Stimulated activated CD4-positive, alpha-beta T cell treated with anti-CD3 and anti-CD28 coated beads, Interleukin-1b, Interleukin-23, amount 100 ng/mL, for 24 hours (primary cell): ENCODE measurements at places on chromosomes 16 and 17.

DNA sequence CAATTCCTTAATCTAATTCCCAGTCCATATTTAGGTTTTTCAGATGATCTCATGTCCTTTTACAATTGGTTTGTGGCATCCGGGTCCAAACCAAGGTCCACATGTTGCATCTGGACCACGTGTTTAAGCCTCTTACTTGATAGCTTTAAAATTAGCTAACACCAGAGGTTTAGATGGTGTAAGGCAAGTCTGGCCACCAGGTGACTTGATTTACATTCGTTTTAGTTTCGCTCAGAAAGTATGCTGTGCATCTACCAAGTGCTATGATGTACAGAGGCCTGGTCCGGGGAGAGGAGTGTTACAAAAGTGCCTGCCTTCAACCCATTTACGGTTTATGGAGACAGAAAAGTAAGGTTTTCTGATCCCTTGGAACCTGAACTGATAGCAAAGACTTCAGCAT, 878 bp upstream of the DNAJA2 start:
- no peak for DNase-seq

DNA sequence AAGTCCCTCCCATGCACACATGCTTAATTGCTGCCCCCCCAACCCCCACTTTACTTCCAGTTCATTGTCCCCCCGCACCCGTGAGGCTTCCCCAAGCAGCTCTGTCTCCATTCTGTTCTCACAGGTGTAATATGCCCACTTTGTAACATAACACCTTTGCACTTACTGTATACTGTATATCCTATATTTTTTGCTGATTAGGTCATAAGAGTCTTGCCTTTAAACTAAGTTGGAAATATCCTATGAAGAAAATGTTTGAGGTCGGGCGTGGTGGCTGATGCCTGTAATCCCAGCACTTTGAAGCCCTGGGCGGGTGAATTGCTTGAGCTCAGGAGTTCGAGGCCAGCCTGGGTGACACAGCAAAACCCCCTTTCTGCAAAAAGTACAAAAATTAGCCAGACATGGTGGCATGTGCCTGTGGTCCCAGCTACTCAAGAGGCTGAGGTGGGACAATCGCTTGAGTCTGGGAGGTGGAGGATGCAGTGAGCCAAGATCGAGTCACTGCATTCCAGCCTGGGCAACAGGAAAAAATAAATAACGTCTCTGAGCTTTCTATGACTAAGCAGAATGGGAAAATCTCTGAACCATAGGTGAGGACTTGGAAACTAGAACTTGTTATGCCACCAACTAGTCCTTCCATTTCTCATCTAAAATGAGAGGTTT, 76.1 kb downstream of the TNRC6C start:
- DNase-seq = no peak

- no peak for DNase-seq
Observed at GRCh38 chr16:75169899-75170405, 21.6 kb downstream of the ZFP1 start.

DNA sequence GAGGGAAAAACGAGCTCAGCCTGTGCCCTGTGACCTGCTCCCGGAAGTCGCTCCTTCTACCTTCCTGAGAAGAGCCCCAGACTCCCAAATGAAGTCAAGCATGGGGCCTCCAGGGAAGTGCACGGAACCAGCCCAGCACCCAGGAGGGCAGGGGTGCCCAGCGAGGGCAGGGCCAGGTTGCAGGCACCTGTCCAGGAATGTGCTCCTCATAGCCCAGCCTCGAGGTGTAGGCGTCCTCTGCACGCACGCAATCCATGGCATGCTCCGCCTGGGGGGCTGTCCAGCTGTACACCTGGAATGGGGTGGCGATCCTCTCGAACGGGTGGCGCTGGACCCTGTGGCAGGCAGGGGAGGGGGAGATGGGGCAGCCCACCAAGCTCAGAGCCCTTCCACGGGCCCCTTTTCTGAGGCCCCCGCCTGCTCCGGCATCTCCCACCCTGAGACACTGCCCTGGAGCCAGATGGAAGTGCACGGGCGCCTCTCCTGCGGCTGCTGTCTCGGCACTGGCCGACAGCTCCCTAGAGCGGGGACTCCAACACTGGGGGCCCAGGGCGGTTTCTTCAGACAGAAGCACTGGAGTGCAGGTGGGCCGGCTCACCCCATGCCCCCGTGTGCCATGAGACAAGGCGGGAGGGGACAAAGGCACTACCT, 10.9 kb downstream of the CLUH start:
- DNase-seq = no peak

DNA sequence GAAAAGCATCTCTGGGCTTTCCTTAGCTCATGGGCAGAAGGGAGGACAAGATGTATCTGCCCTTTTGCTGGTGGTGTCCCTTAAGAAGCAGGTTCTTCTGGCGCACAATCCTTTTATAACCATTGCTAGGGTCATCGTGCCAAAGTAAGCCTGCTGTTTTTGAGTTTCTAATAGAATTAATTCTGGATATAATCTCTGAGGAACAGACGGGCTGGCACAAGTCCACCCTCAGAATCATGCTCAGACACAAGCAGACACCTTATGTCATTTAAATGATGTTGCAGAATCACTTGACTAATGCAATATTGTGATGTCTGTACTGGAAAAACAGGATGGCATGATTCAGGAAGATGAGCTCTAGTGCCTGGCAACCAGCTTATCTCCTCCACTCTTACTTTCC, 18.8 kb upstream of the MMD start:
- no peak for DNase-seq

- no peak for DNase-seq
Observed at GRCh38 chr16:53429221-53429943, 4.9 kb upstream of the RBL2 start.

GRCh38 chr16:89037261-89038152, 56.1 kb upstream of the ACSF3 start:
- no peak for DNase-seq

- no peak for DNase-seq
Observed at GRCh38 chr17:56973520-56973919, 4.4 kb upstream of the SCPEP1 start.

- DNase-seq = no peak
Observed at GRCh38 chr17:16882243-16882925, 89.5 kb downstream of the TNFRSF13B start.

GRCh38 chr17:38981636-38982035, 14.4 kb upstream of the FBXO47 start:
- DNase-seq = no peak

DNA sequence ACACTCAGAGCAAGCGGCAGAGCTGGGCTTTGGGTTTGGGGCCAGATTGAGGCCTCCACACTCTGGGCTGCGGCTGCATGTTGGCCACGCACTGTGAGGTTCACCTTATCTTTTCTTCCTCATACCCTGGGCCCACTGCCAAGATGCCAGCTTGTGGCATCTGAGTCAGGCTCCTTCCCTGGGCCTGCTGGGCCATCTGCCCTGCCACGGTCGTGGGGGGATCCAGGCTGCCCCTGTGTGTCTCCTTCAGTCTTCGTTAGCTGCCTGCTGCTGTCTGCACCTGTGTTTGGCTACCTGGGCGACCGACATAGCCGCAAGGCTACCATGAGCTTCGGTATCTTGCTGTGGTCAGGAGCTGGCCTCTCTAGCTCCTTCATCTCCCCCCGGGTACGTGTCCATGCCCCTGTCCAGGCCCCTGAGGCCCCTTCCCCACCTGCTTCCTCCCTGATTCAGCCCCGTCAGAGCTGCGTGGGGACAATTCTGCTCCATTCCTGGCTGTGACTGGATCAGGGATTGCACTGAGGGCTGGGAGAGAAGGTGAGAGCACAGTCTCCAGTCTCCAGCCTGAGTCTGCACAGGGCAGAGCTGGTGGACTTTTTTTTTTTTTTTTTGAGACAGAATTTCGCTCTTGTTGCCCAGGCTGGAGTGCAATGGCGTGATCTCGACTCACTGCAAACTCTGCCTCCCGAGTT, 11.2 kb downstream of the SPNS3 start:
- no peak for DNase-seq

DNA sequence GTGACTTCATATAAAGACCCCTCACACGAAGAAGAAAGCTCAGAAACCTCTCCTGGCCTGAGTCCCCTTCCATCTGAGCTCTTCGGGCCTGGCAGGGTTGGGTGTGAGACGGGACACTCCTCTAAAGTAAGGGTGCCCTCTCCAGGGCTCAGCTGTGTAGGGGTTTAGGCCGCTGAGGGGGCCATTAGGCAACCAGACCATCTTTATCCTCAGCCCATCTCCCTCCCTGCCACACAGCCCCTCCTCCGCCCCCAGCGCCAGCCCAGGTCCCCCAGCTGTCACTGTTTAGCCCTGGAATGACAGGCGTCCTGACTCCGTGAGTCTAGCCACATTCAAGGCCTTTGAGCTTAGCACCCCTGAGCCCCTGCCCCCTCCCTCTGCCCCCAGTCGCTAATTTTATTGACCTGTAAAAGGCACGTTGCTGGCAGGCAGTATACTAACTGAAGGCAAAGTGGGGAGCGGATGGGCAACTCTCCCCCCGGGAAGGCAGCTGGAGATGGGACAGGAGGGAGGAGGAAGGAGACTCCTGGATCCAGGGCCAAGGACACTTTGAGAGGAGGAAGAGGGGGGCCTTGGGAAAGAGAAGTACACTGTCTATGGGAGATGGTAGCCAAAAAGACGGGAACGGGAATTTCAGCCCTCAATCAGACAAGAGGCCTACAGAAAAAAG, 592 bp upstream of the ZNF385C start:
- DNase-seq = no peak

- no peak for DNase-seq
Observed at GRCh38 chr17:77281122-77281903, 140.5 kb downstream of the SEC14L1 start.

DNA sequence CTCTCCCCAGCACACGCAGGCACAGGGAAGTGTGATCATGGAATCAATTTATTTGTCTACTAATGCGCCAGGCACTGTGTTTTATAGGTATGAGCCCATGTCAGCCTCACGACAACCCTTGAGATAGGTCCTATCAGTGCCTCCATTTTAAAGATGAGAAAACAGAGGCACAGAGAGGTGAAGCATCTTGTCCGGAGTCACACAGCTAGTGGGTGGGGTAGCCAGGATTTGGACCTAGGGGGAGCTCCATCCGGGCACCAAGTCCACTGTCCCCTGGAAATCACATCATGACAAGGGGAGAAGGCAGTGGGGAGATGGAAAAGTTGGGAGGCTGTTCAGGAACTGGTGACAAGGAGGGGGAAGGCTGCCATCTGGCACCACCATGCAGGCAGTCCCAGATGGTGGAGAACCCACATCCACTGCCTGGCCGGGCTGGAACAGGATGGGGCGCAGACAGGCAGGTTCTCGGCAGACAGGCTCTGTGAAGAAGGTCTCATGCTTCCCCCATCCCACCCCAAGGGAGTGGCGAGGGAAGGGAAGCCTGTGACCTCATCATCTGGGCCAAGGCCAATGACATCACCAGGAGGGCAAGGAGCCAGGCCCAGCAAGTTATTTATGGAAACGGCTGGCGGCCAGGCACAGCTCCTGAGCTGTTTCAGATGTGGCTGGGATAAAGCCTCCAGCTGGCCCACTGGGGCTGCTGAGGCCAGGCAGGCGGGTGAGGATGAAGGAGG, 126.0 kb upstream of the SDK2 start:
- no peak for DNase-seq

DNA sequence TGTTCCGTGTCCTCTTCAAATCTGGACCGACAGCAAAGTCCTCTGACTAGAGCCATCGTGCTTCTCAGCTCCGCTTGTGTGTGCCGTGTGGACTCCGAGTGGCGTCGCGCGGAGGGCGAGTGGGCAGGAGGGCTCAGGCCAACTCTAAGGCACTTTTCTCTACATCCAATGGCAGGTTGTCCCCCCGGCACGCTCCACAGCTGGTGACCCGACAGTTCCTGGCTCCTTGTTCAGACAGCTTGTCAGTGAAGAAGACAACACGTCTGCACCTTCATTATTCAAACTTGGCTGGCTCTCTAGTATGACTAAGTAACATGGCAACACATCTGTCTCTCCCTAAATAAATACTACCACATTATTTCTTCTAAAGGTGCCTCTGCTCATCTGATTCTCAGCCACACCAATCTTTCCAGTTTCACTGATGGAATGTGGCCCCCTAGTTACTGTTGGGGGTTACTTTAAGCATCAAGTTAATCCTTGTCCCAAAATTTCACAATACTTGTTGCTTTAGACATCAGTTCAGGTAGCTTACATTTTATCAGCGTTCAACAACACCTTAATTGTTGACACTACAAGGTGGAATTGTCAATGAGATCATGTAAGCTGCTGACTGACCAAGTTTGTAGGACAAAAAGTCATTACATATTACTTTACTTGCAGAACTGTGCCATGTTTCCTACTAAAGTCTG, 15.4 kb downstream of the COG1 start:
- no peak for DNase-seq

GRCh38 chr17:39222866-39223834, 2.6 kb downstream of the STAC2 start:
- DNase-seq = no peak

DNA sequence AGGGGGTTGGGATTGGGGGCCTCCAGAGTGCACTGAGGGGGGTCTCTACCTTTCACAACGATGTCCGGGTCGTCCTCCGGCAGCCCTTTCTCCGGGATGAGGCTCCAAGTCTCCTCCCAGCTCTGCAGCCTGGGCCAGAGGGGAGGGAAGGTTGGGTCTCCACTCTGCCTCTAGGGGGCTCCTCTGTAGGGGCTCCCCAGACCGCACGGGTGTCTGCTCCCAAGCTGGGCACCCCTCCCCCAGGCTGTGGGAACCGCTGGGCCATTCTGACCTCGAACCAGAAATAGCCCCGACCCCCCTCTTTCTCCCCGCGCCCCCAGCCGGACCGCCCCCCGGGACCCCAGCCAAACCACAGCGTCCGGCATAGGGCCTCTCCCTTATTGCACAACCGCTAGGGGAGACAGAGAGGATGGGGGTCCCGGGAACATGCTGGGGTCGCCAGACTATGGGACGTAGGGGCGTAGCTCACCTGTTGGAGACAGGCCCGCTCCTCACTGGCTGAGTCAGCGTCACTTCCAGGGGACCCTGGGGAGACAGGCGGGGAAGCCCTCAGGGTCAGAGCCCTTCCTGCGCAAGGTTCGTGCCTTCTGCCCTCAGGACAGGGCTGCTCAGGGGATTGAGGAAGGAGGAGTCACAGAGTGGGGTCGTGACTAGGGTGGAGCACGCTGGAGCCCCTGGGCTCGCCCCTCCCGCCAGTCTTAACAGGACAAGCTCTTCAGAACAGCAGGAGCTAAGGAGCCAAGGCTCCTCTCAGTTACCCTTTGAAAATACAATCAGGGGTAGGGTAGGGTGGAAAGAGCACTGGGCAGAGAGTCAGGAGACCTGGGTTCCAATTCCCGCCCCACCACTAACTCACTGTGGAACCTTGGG, 2.7 kb downstream of the PLEKHH3 start:
- DNase-seq = no peak

DNA sequence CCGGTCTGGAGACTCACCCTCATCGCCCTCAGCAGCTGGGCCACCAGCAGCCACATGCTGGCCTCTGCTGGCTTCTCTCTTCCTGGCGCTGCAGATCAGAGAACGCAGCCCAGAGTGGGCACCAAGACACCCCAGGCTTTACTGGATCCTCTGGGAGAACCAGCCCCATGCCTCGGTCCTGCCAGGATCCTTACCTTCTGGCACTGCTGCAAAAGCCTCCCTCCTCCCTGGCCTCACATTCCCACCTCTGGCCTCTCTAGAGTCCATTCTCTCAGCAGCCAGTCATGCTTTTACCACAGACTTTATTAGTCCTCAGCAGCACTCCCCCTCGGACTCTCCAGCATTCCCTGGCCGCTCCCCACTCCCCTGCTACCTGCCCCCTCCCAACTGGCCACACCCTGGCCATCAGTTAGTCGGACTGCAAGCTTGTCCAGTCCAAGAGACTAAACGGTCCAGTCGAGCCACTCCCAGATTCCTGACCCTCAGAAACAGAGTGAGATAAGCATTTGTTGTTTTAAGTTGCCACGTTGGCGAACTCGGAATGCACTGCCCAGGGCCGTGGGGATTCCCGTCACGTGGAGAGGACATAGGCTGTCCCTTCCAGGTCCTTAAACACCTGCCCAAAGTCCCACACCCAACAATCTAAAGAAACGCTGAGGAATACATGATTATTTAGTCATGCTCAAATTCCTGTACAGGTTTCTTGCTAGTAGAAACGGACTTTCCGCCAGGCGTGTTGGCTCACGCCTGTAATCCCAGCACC, 5.9 kb upstream of the SPG7 start:
- DNase-seq = no peak
